AG10803 (cell line): ENCODE measurements at places on chromosomes 4 and X.

DNA sequence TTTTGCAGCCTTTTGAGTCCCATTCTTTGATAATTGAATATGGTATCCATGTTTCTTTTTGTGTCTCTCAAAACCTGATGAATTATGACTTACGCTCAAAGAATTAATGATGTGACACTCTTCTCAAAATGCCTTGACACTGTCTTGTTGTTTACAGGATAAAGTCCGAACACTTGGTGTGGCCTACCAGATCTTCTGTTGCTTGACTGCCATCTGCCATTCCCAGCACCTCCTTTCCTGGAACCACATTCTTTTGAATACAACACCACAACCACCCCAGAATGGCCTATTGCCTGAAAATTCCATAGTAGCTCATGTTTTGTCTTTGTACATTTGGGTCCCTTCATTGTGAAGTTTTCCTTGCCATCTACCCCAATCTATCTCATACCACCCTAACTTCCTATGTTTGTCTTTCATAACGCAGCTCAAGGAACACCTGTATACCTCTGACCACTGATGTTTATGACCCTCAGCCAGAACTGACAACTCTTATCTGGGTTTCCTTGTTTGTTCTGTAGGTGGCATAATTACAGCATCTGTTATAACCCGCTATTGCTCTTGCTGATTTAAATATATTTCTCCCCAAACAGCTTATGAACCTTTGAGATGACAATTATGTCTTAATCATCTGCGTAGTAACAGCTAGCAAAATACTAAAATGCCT is 991.3 kb downstream of the RAB28 start:
- no peak for DNase-seq

GRCh38 chrX:154381271-154381670 is 2.2 kb downstream of the EMD start:
- DNase-seq, result no peak

DNA sequence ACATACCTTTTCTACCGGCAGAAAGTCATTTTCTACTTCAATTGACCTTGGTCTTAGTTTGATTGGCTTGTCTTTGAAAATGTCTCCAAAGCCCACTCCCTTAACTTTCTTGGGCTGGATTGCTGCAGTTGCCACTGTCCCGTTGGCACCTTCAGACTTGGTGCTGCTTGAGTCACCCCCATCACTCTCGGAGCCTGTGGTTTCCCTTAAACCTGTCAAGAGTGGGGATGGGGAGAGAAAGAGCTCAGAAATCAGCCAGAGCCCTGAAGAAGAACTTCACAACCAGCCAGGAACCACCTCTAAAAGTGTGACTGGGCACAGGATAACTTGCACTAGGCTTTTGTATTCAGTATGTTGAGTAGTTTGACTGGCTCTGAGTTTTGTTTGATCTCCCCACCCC is 168.5 kb upstream of the MAP3K15 start:
- DNase-seq, result no peak

DNA sequence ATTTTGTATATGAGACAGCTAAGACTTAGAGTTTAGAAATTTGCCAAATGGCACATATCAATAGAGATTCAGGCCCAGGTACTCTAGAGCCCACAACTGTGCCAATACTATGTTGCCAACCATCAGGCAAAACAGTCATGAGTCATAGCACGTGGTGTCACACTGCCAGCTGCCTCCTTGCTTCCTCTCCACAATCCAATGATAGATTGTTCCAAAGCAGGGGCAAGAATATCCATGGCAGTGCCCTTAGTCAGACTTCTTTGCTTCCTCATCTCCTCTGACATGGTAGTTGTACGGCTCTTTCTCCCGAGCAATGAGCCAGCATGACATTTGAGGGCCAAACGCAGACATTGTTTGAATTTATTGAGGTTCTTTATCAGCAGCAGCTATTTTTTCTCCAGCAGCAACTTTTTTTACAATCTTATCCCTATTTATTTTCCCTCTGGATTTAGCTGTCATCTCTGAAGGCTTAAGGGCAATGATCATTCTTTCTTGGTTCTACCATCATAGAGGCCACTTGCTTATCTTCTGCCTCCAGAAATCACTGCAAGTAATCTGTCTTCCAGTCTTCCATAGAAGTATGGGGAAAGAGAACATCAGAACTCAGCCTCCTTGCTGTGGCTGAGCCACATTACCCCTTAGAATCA is 169.7 kb downstream of the COL4A6 start:
- DNase-seq, result no peak

GRCh38 chrX:115214151-115214550 is 19.7 kb downstream of the LRCH2 start:
- no peak for DNase-seq

DNA sequence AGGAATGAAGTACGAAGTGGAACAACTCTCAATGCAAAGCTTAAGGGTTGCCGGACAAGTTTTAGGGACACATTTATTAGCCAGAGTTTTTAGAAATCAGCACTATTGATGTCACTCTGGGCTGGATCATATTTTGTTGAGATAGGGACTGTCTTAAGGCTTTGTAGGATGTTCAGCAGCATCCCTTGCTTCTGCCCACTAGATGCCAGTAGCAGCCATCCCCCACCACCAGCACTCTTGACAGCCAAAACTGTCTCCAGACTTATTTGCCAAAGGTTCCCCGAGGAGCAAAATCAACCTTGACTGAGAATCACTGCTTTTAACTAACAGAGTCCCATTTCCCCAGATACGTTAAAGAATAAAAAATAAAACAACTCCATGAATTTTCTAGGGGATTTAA is 1497.3 kb downstream of the STIM2 start:
- DNase-seq, result peak; percentile 45

GRCh38 chr4:155614111-155614762 is 52.4 kb upstream of the GUCY1A1 start:
- no peak for DNase-seq
